ENCODE measurements at places on chromosomes 7 and 10.
A peak's percentile ranks its signal among the peaks of the same experiment; 100 is the strongest.

- DNase-seq, result no peak
Measured at GRCh38 chr7:134768243-134768642, 11.2 kb upstream of the CALD1 start.

DNA sequence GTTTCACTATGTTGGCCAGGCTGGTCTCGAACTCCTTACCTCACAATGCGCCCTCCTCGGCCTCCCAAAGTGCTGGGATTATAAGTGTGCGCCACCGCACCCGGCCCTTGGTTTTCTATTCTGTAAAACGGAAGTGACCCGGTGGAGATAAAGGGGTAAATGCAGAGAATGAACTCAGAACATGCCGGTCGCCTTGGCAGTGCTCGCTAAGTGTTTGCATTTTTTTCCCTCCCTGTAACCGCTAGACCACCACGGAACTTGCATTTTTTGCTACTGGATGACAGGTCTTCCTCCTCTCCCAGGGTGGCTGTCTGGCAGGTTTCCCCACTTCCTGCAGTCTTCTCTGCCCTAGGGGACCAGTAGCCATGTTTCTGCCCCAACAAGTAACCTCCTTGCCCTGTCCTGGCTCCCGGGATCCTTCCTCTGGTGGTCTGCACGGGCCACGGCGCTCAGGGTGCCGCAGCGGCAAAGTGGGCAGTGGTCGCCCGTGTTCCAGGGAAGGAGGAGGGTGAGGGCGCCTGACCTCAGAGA is 18.8 kb upstream of the GNA12 start:
- no peak for DNase-seq

- no peak for DNase-seq
Measured at GRCh38 chr10:114262496-114262895, 23.4 kb downstream of the VWA2 start.

DNA sequence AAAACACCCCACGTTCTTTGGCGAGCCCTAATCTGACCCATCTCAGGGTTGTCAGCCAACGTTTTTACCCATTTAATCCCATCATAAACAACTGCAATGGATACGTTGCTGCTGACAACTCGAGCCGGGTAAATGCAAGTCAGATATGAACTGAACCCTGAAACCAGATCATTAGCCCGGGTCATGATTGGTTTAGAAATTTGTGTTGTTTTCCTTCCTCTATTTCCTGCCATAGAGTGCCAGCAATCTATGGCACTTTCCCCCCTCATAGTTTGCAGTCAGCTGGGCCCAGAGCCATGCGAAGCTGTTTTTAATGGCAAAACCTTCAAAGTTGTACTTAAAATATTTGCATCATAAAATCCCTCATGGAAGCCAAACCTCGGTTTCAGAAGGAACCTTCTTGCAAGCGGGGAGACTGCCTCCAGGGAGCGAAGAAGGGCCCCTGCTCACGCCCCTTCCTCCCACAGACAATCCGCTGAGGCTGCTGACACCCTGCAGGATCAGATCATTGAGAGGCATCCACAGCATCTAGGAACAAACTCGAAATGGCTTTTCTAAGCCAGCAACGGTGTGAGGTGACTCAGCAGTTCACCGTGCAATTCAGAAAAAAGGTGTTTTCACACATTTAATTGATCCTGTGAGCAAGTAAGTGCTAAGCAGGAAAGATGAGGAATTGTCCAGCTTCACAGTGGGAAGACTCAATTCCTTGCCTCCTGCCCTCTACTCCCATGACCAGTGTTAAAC is 710.1 kb downstream of the PARD3 start:
- no peak for DNase-seq

GRCh38 chr7:68417002-68417401 is 1181.3 kb upstream of the AUTS2 start:
- no peak for DNase-seq

GRCh38 chr7:97512441-97513207 is 219.3 kb upstream of the TAC1 start:
- DNase-seq, result peak; percentile 9

DNA sequence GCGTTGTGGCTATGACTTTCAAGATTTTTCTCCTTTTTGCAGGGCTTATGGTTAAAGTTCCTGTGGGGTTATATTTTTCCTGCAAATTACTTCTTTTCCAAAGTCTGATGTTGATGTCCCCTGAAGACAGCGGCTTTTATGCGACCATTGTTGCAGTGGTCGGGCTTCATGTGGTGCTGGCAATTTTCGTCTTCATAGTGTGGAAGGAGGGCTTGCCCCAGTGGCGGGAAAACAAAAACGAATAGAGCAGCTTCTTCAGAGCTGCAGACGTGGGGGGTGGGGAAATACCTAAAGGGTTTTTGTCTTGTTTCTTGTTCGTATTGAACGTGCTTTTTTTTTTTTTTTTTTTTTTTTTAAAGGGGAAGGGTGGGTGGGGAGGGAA is 53.8 kb downstream of the MCMBP start:
- no peak for DNase-seq

GRCh38 chr7:157136372-157136771 is 2.4 kb upstream of the UBE3C start:
- no peak for DNase-seq

DNA sequence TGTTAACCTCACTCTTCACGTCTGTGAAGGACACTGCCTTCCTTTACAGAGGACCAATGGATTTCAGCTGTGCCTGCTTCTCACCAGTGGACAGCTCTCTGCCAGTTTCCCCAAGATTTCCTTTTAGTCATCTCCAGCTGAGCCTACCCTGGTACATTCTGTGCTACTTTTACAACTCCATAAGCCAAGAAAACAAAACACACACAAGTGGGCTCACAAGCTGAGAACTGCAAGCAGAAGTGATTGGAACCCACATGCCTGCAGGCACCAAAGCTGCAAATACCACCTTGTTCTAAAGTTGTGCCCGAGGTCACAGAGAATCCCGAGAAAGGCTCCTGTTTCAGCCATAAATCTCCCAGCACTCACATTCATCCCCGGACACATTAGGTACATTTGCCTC is 636.8 kb downstream of the PHTF2 start:
- no peak for DNase-seq

- DNase-seq, result no peak
Measured at GRCh38 chr10:15813415-15813814, 46.9 kb downstream of the MINDY3 start.

DNA sequence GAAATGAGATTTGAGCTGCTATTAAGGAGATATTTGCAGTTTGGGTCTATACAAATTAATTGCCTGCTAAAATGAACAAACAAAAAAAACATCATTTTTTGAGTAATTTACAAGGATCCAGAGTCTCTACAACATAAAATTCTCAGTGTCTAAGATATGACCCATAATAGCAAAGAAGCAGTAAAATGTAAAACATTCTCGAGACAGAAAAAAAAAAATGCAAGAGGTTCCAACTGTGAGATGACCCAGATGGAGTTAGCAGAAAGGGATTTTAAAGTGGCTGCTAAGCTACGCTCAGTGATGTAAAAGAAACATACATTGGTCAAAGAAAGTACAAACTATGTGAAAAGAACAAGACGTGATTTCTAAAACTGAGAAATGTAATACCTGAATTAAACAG is 471.0 kb downstream of the SH2D4B start:
- no peak for DNase-seq

DNA sequence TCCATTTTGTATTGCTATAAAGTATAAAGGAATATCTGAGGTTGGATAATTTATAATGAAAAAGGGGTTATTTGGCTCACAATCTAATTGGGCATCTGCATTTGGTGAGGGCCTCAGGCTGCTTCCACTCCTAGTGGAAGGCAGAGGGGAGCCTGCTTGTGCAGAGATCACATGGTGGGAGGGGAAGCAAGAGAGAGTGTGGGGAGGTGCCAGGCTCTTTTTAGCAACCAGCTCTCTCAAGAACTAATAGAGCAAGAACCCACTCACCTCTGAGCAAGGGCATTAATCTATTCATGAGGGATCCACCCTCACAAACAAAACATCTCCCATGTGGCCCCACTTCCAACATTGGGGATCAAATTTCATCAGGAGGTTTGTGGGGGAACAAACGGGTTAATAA is 64.6 kb downstream of the OGDH start:
- no peak for DNase-seq

DNA sequence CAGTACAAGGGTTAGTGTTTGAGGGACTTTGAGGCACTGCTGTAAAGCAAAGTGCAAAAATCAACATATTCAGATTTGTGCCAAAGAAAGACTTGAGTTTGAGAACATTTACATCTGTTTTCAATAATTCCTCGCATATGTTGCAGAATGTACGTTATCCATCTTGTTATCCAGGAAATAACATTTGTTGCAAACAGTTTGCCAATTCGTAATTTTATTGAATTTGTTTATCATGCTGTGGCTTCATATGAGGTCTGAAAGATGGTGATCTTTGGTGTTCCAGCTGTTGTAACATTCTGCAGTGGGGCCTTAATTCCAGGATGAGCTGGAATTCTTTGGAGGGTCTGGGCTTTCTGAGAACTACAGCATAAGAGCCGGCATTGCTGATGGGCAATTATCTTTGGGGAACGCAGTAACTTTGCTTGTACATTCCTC is 396.2 kb downstream of the LRMDA start:
- DNase-seq, result no peak

- no peak for DNase-seq
Measured at GRCh38 chr7:4097001-4097609, 585.0 kb upstream of the FOXK1 start.

DNA sequence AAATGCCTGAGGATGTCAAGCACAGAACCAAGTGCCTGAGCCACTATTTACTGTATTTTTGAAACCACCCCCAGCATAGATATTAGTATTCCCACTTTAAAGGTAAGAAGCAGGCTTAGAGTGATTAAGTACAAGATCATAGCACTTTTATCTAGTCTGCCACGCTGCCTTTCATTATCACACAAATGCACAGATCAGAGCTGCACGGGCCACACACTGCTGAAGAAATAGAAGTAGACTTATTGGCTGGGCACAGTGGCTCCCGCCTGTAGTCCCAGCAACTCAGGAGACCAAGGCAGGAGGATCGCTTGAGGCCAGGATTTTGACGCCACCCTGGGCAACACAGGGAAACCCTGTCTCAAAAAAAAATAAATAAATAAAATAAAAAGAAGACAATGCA is 38.2 kb downstream of the NCAPG2 start:
- DNase-seq, result no peak

GRCh38 chr10:102714621-102715455 is at the start of gene SFXN2:
SFXN2 (plus strand) TSS chr10:102714636; CDS start chr10:102726637, 12,001 bp downstream.
- no peak for DNase-seq

DNA sequence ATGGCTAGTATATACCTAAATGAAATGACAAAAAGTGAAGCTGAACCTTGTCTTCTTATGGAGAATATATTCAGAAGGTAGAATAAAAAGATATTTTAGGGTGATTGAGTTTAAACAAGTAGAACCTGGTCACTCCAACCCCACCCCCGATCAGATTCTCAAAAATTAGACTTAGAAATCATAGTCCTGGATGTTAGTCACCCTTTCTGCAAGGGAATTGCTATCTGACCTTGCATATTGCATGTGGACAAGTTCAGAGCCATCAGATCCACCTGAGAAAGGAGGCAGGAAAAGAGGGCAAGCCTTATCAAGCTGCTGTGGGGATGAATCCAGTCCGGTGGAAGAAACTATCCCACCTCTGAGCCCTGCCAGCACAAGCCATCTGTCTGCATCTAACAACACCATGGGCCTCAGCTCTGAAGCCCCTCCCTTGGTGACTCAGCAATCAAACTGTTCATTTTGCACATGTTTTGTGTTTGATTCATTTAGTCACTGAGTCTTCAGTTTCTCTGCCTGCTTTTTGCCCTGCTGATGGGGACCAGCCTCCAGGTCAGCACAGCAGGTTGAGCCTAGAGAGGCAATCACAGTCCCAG is 727.3 kb downstream of the AUTS2 start:
- no peak for DNase-seq

DNA sequence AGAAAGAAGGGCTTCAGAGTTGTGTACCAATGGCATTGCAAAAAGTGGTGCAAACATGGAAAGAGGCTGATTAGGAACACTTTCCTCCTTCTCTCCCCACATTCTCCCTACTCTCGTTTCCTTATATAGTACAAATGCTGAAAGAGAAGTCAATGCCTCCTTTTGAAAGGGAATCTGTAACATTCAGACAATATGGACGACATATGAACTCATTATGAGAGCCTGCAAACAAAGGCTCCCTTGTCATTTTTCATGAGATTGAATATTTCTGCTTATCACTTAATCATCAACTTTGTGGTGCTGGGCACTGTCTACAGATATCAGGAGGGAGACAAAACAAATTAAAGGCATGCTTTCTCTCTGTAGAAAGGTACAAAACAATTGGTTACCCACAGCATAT is 437.1 kb upstream of the PHF14 start:
- no peak for DNase-seq

- DNase-seq, result no peak
Measured at GRCh38 chr10:102394801-102395399, 605 bp upstream of the NFKB2 start.
